ENCODE measurements at places on chromosomes 11 and 22. TPM values are rescaled to one million over a fixed set of nuclear protein-coding genes. Genes with fewer than 3 reads are reported as not detected.

The CSRP3 gene
- polyA plus RNA-seq, result 0.29 TPM

- no peak for DNase-seq
Measured at GRCh38 chr22:37460684-37461083, 25.5 kb downstream of the MFNG start.

The MMP12 gene
- polyA plus RNA-seq, result 4.8 TPM

The USH1C gene
- 89.3 TPM for polyA plus RNA-seq

DNA sequence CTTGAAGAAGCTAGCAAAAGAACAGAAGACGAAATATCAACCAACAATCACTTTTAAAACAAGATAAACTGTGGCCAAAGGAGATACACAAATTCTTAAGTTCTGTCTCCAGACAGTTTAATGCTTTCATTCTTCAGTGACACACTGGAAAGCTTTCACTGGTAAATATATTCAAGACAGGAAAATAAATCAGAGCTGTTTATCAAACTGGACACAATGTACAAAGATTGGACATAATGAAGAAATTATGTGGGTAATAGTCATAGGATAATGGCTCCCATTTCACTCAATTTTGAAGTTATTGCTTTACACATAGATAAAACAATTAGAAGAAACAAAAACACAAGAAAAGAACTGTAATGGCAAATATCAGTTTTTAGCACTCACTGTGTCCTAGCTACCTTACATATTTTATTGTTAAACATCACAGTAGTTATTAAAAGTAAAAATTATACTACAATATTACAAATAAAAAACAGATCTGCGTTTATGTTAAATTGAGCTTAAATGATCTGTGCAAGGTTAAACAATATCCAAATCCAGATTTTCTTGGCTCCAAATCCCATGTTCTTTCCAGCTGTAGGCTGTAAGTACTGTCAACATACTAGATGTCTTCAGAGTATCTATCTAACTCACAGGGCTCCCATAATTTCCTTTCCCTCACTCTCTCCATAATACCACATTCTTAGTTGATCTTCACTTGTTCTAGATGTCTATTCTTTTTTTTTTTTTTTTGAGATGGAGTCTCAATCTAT is 38.6 kb upstream of the NOX4 start:
- no peak for DNase-seq

DNA sequence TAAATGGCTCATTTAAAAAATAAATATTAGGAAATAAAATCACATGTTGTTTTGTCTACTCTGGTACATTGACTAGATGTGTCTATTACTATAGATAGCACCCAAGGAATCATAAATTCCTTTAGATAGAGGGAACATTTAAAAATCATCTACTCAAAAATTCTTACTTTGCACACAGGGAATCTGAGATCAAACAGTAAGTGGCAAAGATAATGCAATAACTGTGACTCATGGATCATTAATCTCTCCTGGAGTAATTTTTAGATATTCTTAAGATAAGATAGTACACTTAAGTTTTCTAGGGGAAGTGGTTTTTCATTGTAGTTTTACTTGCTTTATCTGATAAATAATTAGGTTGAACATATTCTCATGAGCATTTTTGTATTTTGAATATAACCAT is 468.9 kb downstream of the LUZP2 start:
- DNase-seq, result no peak

The ALDH3B1 gene
- polyA plus RNA-seq, result 3.9 TPM

DNA sequence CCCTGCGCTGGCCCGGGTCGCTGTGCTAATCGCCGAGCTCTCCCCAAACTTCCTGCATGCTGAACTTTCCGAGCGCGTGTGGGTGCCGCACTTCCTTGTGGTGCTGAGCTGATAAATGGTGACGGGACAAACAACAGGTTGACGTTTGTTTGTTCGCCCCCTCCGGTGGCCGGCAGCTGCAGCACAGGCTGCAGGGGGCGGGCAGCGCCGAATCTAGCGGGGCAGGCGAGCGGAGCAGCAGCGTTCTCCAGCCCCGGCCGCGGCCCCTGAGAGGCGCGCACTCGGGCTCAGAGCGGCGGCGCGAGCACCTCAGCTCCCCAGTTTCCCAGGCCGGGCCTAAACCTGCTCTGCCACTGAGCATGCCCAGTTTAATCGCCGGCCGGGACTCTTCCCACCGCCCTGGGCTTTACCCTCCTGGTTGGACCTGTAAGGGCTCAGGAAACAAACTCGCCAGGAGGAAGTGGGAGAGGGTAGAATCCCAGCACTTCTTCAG is at the start of gene PDGFD:
PDGFD (minus strand) TSS at position 120 of the 493 bp plus-strand sequence.
- peak; percentile 48 for DNase-seq

GRCh38 chr11:116857316-116857715 is 19.9 kb upstream of the APOA1 start:
- no peak for DNase-seq

GRCh38 chr11:46445920-46446771 is 54.6 kb upstream of the CHRM4 start:
- no peak for DNase-seq

The MOV10L1 gene
- 0.78 TPM for polyA plus RNA-seq

The TYR gene
- 0.09 TPM for polyA plus RNA-seq

The KLHL35 gene
- polyA plus RNA-seq, result 0.46 TPM

GRCh38 chr11:21411104-21411503 is 741.7 kb downstream of the NELL1 start:
- DNase-seq, result no peak

The LRRC4C gene
- polyA plus RNA-seq, result 12.7 TPM

- DNase-seq, result no peak
Measured at GRCh38 chr11:94885133-94885532, 88.2 kb downstream of the CWC15 start.

GRCh38 chr22:38745676-38746460 is 9.9 kb downstream of the SUN2 start:
- no peak for DNase-seq

- DNase-seq, result no peak
Measured at GRCh38 chr11:106399624-106400023, 322.2 kb downstream of the AASDHPPT start.

DNA sequence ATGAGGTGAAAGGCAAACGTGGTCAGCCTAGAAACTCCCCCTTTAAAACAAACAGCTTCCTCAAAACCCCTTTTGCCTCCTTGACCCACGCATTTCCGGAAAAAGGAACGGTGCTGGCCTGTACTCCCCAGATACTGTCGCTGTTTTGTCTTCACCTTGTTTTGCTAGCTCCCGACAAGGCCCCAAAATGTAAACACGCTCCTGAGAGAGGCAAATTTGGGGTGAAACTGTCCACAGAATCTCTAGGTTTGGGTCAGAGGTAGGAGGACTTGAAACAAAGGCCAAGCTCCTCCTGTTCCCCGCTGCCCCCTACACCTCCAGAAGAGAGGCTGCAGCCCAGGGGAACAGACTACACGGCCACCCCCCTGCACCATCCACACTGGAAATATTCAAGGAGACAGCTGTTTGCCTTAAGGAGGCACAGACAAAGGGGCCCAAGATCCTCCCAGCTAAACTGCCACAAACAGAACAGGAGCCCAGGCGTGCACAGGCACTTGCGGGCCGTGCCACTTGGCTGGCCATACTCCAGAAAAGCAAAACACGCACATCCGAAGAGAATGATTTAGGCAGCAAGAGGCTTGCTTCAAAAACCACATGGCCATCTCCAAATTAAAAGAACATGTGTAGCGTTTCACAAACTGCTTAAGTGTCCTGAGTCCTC is 160.5 kb upstream of the GRK3 start:
- no peak for DNase-seq

- no peak for DNase-seq
Measured at GRCh38 chr11:134224710-134225664, 516 bp downstream of the VPS26B start.

- DNase-seq, result no peak
Measured at GRCh38 chr11:105132716-105133511, 6.7 kb downstream of the CARD18 start.

The CBLIF gene
- polyA plus RNA-seq, result not detected

GRCh38 chr11:60844045-60844869 is 2.3 kb downstream of the CCDC86 start:
- no peak for DNase-seq

The ADM2 gene
- polyA plus RNA-seq, result 6.9 TPM

- no peak for DNase-seq
Measured at GRCh38 chr11:3879216-3879966, 23.9 kb downstream of the STIM1 start.

GRCh38 chr11:60762851-60763691 is 6.4 kb downstream of the MS4A15 start:
- no peak for DNase-seq
